ENCODE measurements at places on chromosomes 2 and 18. TPM values are rescaled to one million over a fixed set of nuclear protein-coding genes. Genes with fewer than 3 reads are reported as not detected.

DNA sequence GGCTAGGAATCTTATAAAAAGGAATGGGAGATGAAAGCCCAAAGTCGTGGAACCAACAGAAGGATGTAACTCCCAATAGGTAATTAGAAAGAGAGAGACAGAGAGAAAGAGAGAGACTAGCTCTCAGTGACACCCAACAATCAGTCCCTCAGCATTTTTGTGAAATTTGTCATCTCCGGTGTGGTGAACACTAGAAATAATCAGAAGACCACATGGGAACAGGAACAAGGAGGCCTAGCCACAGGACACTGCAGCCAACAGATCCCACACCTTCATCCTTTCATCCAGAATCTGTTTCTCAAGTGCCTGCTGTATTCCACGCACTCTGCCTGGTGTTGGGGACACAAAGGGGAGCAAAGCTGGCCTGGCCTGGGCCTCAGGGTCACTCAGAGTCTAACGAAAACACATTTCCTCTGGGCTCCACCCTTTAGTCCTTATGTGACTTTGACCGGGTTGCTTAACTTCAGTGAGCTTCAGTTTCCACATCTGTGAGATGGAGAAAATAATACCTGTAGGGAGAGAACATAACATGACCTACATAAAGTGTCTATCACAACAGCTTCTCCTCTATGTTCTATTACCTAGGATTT, 53.1 kb downstream of the EHD3 start:
- DNase-seq: no peak

GRCh38 chr2:97935719-97936161, 60.0 kb downstream of the TMEM131 start:
- peak; percentile 24 for DNase-seq

DNA sequence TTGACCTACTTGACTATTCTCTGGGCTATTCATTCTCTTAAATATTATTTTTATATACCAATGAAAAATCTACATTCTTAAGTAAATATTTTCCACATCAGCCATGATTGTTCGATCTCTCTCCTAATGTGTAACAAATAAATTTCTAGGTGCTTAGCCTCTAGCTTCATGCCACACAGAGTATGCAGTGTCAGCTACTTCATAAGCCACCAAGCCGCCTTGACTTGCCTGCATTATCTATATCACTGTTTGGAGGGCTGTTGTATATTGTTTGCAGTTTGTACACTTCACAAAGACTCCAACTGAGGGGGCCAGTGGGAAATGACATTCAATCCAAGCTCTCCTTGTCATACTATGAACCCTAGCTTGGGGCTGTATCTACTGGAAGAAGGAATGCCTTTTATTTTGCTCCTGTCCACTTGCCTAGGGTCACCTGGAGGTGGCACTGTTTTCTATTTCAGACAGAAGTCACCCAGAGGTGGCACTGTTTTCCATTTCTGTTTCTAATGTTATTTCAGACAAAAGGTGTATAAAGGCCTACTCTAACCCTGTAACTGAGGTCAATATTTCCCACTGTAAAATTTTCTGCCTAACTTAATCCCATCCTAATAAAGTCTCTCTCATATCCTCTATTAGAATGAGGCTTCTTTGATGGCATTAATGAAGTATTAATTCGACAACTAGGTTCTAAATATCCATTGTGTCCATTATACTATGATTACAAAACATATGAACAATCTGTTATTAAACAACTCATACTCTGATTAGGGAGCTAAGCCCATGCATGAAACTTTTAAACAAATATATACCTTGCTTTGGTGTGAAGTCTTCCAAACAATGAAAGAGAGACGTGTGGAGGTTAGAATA, 36.4 kb downstream of the COL5A2 start:
- DNase-seq: peak; percentile 18

- no peak for DNase-seq
Measured at GRCh38 chr2:10374362-10374943, 71.7 kb downstream of the HPCAL1 start.

- no peak for DNase-seq
Measured at GRCh38 chr2:23413641-23414040, 28.7 kb downstream of the KLHL29 start.

DNA sequence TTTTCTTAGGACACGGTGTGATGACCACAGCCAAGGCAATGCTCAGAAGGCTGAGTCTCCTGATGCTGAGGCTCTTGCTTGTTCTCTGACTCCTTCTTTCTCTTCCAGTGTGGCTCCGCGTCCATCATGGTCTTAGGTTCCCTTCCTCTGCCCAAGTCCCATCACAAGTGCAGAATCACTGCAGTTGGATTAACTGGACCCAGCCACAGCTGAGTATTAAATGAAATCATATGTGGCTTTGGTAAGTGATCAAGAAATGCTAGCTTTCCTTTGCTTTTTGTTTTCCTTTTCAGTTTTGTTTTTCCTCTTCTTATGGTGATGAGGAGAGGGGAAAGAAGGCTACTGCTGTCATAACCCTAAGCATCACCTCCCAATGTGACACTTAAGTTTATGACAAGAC, 375.8 kb downstream of the INSIG2 start:
- DNase-seq: no peak

- no peak for DNase-seq
Measured at GRCh38 chr2:155675920-155676319, 656.6 kb downstream of the NR4A2 start.

DNA sequence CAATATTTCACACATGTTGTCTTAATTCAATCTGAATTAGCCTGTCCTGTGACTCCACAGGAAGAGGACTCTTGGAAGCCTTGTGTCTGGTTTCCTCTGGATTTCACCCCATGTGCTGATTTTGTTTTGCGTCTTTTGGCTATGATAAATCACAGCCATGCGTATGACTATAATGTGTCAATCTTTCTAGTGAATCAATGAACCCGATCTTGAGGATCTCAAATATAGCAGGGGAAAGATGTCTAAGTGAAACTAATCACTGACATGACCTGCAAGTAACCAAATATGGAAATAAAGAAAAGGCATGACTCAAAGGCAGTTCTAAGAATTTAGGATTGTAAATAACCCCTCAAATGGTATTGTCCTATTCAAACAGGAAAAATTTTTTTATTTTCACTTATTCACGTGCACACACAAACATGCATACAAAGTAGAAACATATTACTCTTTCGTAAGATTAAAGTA, 8.2 kb downstream of the WDFY1 start:
- DNase-seq: no peak

GRCh38 chr2:157421331-157421944, 22.5 kb downstream of the CYTIP start:
- DNase-seq: no peak

- no peak for DNase-seq
Measured at GRCh38 chr18:21933931-21934765, 193.6 kb downstream of the MIB1 start.

- no peak for DNase-seq
Measured at GRCh38 chr2:286774-287392, 1.0 kb downstream of the ALKAL2 start.

DNA sequence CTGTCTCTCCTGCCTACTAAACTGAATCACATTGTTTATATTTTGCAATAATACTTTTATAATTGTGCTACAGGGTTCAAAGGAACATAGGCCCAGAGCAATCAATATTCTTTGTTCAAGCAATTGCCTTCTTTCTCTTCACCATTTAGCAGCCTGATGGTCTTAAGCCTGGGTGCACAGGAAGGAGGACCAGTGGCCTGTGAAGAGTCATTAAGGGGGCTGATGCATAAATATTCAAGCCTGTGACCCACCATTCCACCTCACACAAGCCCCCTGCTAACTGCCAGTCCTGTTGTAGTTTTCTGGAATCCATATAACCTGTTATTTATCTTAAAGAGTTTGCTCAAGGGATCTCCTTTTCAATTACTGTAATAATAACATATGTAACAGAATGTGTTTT, 56.0 kb downstream of the ABCA12 start:
- DNase-seq: no peak

DNA sequence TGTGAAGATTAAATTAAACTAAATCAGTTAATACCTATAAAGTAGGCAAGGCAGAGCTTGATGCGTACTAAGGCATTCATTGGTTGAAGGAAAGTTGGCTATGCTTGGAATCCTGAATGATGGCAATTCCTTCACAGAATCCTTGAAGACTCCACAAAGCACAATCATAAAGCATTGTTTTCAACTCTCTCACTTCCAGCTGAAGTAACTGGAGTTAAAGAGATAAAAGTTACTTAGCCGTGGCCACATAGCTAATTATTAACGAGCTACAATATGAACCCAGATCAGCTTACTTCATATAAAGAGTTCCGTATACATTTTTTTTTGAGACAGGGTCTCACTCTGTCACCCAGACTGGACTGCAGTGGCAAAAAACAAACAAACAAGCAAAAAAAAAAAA, 483.9 kb upstream of the DDX18 start:
- DNase-seq: no peak

- no peak for DNase-seq
Measured at GRCh38 chr2:68537809-68538208, 70.4 kb downstream of the APLF start.

DNA sequence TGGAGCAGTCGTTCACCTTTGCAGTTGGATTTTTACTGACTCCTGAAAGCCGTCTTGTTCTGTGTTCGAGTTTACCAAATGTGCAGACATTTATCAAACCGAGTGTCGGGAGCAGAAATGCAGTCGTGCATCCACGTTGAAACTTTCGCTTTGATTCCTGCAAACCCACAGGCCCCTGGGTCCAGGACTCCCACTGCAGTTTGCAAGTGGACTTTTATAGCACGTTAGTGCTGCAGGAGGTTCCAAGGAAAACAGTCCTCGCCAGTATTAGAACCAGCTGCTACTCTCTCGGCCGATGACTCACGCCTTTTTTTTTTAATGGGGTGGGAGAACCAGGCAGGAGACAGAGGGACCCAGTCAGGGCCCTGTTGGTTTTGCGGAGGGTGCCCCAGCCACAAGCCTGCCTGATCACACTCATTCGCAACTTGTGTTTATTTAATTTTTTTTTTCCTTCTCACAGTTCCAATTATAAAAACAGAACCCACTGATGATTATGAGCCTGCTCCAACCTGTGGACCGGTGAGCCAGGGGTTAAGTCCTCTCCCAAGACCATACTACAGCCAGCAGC, 90.1 kb downstream of the NFATC1 start:
- no peak for DNase-seq

- DNase-seq: peak; percentile 53
Measured at GRCh38 chr2:230160112-230160660, 59.6 kb downstream of the SP110 start.

DNA sequence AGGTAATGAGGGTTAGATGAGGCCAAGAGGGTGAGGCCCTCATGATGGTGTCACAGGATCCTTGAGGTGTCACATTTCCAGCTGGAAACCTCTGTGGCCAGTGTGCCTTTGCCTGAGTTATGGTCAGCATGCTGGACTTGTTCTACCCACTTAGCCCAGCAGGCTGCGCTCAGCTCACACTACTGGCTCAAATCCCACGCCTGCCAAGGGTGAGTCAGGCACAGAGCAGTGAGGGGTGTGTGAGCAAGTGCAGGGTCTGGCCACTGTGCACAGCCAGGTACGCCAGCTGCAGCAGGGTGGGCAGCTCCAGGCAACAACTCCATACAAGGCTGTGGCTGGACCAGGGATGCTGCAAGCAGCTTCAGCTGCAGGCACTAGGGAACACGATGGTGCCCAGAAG, 616.6 kb upstream of the FSHR start:
- DNase-seq: no peak

GRCh38 chr2:74822771-74823566, 11.0 kb upstream of the HK2 start:
- DNase-seq: peak; percentile 69

GRCh38 chr18:79962311-79962710, 2.1 kb upstream of the HSBP1L1 start:
- DNase-seq: no peak

DNA sequence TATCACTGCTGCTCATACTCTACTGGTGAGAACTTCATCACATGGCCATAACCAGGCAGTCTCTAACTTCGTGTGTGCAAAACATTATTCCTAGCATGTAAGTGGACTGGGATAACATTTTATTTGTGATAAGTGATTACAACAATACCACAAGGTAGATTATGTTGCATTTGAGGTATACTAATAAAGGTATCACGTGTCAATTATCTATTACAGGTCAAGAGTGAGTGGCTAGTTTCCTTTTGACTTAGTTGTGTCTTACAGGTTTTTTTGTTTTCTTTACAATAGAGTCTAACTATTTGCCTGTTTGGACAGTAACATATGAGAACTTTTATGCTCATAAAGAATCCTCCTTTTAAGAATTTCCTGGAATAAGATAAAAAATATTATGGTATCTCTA, 67.2 kb upstream of the DSC1 start:
- no peak for DNase-seq

DNA sequence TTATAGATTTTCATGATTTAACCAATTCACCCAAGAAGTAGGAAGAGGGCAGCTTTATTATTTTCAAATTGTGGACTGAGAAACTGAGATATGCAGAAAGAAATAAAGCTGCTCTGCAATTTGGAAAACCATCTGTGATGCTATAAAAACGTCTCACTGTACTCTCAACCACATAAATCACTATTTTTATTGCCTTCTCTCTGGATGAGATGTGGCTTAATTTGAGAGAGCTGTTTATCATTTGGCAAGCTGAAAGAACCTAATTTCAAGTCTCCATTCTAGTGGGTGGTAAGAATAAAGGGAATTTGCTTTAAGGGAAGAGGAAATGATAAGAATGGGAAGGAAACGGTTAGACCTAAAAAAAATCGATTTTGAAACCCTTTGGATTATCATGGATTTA, 49.9 kb upstream of the CYP1B1 start:
- no peak for DNase-seq

- DNase-seq: no peak
Measured at GRCh38 chr2:236175548-236176150, 7.5 kb upstream of the GBX2 start.

DNA sequence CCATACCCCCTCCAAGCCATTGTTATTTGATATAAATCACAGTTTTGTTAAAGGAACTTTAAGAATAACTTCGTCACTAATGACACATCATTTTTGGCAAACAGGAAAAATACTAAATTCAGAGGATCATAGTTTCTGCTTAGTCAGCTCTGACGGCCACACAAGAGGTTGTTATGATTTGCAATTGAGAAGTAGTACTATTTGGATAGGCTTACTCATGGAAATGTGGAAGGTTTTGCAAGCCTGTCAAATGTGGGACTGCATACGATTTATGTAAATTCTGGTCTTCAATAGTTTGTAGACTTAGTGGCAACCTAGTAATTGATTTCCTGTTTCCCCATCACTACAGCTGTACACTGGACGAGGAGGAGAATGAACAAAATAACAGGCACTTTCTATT, 108.1 kb downstream of the ARHGEF33 start:
- DNase-seq: no peak

- no peak for DNase-seq
Measured at GRCh38 chr18:75544051-75544481, 116.6 kb upstream of the SMIM21 start.

MOCOS gene
- not detected for total RNA-seq

OLA1 gene
- 250 TPM for total RNA-seq

HRH4 gene
- not detected for total RNA-seq

ELP2 gene
- total RNA-seq: 70.3 TPM

IL37 gene
- total RNA-seq: not detected

B4GALT6 gene
- not detected for total RNA-seq

ZNF142 gene
- 4.4 TPM for total RNA-seq

CCDC93 gene
- 8.5 TPM for total RNA-seq

GALR1 gene
- not detected for total RNA-seq

MRO gene
- not detected for total RNA-seq

MC2R gene
- total RNA-seq: not detected

POTEF gene
- total RNA-seq: not detected

LAMA1 gene
- 0.31 TPM for total RNA-seq

RELCH gene
- total RNA-seq: 29.0 TPM

CNGA3 gene
- total RNA-seq: not detected

SLC38A11 gene
- total RNA-seq: not detected
